ENCODE measurements at places on chromosomes 7 and 10. TPM values are rescaled to one million over a fixed set of nuclear protein-coding genes. Genes with fewer than 3 reads are reported as not detected.

- peak; percentile 94 for DNase-seq
These were observed 25.2 kb downstream of the GET4 start for GRCh38 chr7:901388-902154.

- no peak for DNase-seq
These were observed 27.0 kb downstream of the PFKFB3 start for GRCh38 chr10:6229746-6230145.

GRCh38 chr7:130935564-130936157, 201.7 kb upstream of the KLF14 start:
- DNase-seq = no peak

GRCh38 chr7:66344166-66344565, 139.0 kb downstream of the TPST1 start:
- no peak for DNase-seq

Gene TWIST1
- total RNA-seq = 5.0 TPM

Gene WIPF3
- total RNA-seq = 20.8 TPM
